M059J (cell line): ENCODE measurements at places on chromosomes 5 and 9.

- peak; percentile 33 for DNase-seq
Observed at GRCh38 chr9:34459941-34460340, 1.3 kb downstream of the DNAI1 start.

GRCh38 chr9:132114102-132114707 is 34.5 kb upstream of the MED27 start:
- peak; percentile 50 for DNase-seq

DNA sequence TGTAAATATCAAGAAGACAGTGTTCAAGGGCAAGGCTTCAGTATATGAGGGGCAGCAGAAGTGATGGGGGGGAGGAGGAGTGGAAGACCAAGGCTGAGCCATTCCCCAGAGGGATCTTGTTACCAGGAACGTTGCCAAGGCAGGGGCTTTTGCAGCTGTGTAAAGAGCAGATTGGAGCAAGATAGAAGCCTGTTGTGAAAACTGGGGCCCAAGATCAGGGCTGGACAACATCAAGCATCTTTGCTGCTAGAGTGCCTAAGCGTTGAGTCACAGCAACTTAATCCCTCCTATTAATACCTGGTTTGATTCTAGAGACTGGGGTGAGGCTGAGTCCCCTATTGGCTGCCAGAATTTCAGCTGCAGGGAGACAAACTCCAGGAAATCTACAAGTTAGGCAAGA is 18.4 kb upstream of the ERCC6L2 start:
- DNase-seq, result peak; percentile 88

DNA sequence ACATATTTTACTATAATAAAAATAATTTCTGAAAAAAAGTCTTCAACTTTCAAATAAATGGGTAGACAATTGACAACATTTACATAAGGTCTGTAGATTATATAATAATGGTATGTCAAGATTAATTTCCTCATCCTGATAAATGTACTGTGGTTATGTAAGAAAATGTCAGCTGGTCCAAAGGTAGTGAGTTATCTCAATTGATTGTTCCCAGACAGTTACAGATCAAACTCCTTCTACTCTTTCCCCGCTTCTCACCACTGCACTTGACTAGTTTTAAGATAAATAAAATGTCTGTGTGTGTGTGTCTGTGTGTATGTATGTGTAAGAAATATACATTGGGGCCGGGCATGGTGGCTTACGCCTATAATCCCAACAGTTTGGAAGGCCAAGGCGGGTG is 16.4 kb upstream of the MARCHF6 start:
- no peak for DNase-seq

DNA sequence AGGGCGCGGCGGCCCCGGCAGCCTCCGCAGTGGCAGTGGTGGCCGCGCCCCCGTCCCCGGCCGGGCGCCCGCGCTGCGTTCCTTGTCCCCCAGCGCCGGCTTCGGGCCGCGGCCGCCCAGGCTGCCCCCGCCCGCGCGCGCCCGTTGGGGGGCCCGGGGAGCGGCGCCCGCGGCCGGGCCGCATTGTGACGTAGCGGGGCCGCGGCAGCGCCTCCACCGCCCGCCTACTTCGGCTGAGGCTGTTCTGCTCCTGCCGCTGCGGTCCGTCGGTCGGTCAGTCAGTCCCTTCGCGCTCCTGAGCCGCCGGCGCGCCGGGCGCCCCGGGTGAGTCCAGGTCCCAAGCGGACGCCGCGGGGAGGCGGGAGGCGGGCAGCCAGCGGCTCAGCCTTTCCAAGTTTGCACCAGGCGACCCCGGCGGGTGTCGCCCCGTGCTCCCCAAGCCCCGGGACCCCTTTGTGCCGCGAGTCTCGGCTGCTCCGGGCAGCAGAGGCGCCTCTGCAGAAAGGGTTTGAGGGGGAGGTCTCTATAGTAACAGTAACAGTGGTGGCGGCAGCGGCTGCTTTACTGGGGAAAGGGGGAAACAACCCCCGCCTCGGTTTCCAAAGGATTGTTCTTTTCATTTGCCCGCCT is at the start of gene SNCAIP:
Gene SNCAIP, plus strand, starts transcription at position 277 of the 630 bp plus-strand sequence. CDS start 78,898 bp downstream, outside the sequence.
- DNase-seq, result peak; percentile 46

DNA sequence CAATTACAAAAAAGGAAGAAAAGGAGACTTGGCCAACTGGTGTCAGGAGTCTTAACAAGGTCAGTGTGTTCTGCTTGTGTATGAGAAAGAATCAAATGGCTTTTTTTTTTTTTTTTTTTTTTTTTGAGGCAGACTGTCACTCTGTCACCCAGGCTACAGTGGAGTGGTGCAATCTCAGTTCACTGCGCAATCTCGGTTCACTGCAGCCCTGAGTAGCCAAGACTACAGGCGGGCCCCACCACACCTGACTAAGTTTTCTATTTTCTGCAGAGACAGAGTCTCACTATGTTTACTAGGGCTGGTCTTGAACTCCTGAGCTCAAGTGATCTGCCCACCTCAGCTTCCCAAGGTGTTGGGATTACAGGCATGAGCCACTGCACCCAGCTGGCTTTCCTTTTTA is 3.1 kb upstream of the IL7R start:
- DNase-seq, result no peak
